Mammary epithelial cell (primary cell): ENCODE measurements at places on chromosomes 5 and 9.
A peak's percentile ranks its signal among the peaks of the same experiment; 100 is the strongest.

DNA sequence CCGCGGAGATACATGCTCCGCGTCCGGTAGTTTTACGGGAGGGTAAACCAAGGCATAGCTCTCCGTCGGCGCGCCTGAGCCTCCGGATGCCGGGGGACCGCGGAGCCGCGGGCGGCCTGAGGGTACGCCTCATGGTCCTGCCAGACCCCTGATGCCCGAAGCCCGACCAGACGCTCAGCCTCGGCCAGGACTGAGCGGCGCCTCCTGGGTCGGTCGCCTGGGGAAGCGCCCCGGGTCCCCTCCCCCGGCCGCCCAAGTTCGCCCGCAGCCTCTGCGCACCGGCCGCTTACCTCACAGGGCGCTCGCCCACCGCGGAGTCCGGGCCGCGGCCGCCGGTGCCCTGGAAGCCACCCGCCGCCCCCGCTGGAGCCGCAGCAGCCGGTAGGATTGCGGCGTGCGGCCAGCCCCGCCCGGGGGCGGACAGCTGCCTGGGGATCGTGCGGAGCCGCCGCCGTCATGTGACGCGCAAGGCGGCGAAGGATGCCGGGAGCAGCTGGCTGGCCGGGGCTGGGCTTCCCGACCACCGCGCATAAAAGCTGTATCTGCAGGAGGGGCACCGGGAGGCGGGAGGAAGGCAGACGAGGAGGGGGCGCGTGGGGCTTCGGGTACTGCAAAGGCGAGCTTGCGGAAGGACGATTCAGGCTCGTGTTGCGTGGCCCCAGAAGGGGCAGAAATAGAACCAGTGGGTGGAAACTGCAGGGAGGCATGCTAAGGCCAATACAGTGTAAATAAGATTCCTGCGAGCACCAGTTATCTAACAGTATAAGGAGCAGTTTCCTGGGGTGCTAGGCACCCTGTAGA is at the start of gene FBXO10:
TSS of gene FBXO10 (minus strand) at position 460 of the 801 bp plus-strand sequence. CDS start 34,612 bp downstream, outside the sequence.
- peak; percentile 57 for DNase-seq

- DNase-seq, result no peak
These were observed 480.4 kb upstream of the ZNF608 start for GRCh38 chr5:125226825-125227224.

- DNase-seq, result no peak
These were observed 83.2 kb upstream of the ADRA1B start for GRCh38 chr5:159833088-159833487.

- DNase-seq, result no peak
These were observed 50.2 kb upstream of the CXCL14 start for GRCh38 chr5:135628771-135629563.

- DNase-seq, result no peak
These were observed 69.4 kb downstream of the RIGI start for GRCh38 chr9:32456564-32456963.

- no peak for DNase-seq
These were observed 17.8 kb downstream of the BOD1 start for GRCh38 chr5:173598686-173599085.
